ENCODE measurements at places on chromosomes 4 and X. TPM values are rescaled to one million over a fixed set of nuclear protein-coding genes. Genes with fewer than 3 reads are reported as not detected.

GRCh38 chr4:133355633-133356032, 206.5 kb downstream of the PCDH10 start:
- no peak for DNase-seq

- DNase-seq = peak; percentile 30
Observed at GRCh38 chr4:85498068-85498733, 23.3 kb downstream of the ARHGAP24 start.

DNA sequence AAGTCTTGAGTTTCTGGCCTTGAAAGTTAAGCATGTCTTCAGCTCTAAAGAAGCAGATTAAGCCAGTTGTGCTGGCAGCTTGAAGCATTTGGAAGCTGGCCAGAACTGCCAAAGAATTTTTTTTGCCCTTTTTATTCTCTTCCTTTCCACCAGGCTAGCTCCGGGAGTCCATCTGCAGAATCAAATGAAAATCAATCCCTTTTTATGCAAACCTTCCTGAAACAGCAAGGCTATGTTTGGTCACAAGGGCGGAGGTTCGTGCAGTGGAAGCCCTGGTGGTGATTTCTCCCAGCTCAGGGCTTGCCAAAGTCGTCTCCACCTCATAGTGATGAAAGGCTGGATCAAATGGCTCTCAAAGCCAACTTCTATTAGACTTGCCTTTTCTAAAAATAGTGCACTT, 21.6 kb upstream of the C4orf54 start:
- no peak for DNase-seq

DNA sequence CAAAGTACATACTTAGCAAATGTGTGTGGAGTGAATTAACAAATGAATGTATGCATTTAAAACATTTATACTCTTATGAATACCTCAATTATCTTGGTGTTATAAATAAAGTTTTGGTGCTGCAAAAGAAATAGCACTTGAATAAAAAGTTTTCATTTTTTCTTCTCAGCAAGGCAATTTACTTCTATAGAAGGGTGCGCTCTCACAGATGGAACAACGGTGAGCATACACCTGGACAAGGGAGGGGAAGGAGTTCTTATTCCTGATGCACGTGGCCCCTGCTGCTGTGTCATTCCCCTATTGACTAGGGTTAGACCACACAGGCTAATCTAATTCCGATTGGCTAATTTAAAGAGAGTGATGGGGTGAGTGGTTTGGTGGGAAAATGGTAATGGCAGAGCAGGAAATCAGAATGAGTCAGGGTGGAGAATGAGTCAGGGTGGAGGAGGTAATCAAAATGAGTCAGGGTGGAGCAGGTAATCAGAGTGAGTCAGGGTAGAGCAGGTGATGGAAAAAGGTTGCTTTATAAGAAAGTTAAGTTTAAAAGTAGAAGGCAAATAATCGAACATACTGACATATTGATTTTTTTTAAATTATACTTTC, 28.2 kb upstream of the PGK1 start:
- no peak for DNase-seq

DNA sequence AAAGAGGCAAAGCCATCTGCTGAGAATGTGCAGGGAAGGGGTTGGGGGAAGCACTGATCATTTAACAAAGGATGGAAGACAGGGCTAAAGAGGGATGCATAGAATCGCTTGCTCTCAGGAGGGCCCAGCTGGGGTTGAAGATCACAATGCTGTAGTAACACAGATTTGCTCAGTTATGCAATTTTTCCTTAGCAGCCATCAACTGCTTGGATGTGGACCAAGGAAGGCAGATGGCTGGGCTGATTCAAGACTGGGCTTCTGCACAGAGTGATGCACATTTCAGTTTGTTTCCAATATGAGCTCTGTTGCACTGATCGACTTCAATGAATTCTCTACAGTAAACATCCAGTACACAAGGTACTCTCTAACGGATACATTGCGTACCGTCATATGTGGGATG, 127.8 kb upstream of the TBL1X start:
- no peak for DNase-seq

NEUROG2 gene
- not detected for total RNA-seq

GAGE12E gene
- not detected for total RNA-seq

All from ascending aorta (tissue), 2 donors.